ENCODE measurements at places on chromosomes 2 and 18.

DNA sequence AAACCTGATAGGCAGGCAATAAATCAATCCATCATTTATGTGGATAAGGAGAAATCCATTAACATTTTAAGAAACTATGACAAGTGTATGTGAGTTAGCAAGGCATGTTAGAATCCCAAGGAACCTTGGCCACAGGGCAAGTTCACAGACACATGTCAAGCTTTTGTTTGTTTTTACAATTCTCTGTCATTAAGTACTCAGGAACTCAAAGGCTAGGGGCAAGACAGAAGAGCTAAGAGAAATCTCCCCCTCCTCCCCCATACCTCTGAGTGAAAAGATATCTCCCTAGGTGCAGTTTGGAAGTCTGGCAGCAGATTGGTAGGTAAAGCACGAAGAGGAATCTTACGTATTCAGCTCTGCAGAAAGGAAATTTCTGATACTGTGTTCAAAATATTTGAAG is 348.1 kb downstream of the IRS1 start:
- DNase-seq: no peak

GRCh38 chr2:26457251-26457666 is 20.7 kb downstream of the OTOF start:
- no peak for DNase-seq

DNA sequence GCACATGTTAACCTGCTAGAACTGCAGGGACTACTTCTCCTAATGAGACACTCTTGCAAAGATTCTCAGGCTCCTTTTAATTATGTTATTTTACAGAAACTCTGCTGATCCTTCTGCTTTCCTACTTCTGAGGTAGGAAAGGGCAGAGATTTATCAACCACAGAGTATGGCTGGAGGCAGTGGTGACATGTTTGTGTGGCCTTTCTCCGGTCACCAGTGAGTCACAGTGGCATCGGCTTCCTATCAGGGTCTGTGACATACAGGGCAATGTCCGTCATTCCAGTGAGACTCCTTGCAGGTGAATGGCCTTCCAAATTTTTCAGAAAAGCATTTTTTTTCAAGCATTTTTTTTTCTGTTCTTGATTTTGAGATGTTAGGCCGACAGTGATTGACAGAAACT is 180.7 kb upstream of the LYPD1 start:
- no peak for DNase-seq

- DNase-seq: no peak
Measured at GRCh38 chr2:217297096-217297495, 437.2 kb upstream of the TNP1 start.

DNA sequence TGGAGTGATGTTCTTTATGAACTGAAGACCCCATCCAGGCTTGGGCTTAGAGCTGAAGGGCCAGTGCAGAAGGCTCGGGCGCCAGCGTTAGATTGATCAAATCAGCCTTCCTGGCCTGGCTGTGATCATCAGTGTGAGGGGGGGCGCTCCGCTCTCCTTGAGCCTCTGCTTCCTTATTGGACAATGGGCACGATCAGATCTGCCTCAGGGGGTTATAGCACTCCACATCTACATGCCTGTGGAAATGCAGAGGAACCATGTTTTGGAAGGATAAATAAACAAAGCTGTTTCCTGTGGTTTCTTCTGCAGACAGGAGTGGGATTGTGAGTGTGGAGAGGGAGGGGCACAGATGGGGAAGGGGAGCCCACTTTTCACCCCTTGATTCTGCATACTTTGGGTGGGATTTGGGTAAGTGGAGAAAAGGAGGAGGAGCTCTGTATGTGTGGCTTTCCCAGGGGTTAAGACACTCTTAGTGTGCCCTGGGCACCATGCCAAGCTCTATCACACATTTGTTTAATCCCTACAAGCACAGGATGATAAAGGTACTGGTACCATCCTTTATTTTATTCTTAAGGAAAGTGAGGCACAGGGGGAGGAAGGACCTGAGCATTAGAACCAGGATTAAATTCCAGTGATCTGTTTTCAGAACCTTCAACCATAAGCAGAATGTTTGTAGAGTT is 150.5 kb downstream of the EN1 start:
- no peak for DNase-seq

DNA sequence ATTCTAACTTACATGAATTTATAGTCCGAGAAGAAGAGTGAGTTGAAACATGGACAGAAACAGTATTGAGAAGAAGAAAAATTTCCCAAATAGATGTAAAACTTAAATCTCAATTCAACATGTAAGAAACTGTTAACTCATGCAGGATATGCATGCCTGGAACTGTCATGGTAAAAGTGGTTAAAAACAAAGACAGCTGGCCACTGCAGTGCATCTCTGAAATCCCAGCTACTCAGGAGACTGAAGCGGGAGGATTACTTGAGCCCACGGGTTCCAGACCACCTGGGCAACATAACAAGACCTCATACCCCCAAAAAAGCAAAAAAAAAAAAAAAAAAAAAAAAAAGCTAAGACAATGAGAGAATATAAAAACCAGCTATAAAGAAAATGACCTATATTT is 93.0 kb upstream of the TTC27 start:
- DNase-seq: no peak

- DNase-seq: no peak
Measured at GRCh38 chr2:2646433-2647051, 315.5 kb upstream of the MYT1L start.

GRCh38 chr2:150542692-150543091 is 55.2 kb upstream of the RND3 start:
- DNase-seq: no peak

- no peak for DNase-seq
Measured at GRCh38 chr2:126449677-126450076, 206.3 kb upstream of the GYPC start.

GRCh38 chr2:189676471-189676870 is 2.0 kb downstream of the ANKAR start:
- no peak for DNase-seq

GRCh38 chr18:8830067-8831060 is 125.0 kb downstream of the MTCL1 start:
- no peak for DNase-seq

GRCh38 chr2:2872713-2873449 is 504.7 kb downstream of the EIPR1 start:
- no peak for DNase-seq

GRCh38 chr2:55807900-55808299 is 114.3 kb upstream of the PNPT1 start:
- DNase-seq: no peak

DNA sequence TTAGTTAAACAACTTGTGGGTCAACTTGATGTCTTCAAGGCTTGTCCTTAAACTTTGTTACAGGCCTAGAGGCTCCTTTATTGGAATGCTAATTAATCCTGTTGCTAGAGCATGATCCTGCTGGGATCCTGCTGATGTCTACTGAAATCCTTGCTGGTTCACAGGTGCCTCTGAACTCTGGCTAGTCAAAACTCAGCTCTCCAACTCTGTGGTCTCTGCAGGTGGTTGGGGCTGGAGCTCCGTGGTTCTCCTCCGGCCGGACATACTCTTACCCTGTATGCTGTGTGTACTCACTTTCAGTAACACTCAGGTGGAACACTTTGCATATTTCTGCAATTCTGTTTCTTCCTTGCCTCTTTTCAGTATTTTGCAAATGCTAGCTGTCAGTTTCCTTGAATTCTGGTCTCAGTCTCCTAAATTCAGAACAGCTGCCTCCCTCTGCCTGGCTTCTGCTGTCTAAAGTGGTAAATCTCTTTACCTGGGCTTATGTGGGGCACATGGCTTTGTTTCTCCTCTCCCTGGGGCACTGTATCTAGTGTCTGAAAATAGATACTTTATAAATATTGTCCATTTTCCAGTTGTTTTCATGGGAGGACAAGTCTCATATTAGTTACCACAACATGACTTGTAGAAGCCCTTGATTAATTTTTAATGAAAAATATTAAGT is 113.0 kb downstream of the ATP9B start:
- DNase-seq: peak; percentile 78

DNA sequence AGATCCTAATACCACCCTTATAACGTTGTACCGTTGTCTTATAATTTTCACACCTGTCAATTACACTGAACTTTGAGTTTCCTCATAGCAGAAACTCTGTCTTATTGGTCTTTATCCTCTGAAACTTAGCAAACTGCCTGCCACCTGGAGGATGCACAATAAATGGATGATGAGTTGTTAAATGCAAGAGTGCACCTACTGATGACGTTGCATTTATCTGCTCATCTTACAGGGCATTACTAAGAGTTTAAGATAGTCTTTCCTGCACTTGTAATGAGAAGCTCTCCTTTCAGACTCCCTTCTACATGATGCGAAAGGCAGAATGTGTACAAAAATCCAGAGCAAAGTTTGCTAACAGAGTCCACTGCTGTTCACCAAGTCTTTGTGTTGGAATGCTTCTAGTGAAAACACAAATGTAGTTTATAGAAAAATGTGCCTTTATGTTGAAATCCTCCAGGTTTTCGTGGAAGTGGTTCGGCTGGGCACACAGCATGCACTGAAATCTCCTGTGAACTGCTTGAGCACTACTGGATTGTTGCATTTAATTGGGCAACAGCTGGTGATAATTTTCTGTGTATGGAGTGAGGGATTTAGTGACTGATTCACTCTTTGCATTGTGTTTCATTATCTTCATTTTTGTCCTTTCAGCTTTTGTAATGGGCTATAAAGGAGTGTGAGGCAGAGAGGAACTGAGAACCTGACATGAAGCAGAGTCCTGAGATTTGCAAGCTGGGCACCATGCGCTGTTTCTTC is 665.8 kb upstream of the ID2 start:
- no peak for DNase-seq

DNA sequence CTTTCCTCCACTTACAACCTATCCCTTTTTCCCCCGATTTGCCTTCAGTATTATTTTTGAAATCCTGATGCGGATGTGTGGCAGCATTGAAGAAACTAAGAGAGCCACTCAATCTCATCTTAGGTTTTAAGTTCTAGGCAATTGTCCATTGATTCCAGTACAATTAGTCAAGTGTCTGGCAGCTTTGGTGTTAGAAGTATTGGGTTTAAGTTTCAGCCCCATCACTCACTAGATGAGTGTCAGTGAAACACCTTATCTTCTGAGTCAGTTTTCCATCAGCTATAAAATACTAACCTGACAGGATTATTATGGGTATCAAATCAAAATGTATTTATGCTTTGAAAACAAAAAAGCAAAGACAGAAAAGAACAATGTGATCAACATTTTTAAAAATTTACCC is 16.8 kb upstream of the CUL3 start:
- no peak for DNase-seq

GRCh38 chr18:24611075-24611474 is 150.6 kb downstream of the HRH4 start:
- DNase-seq: no peak

DNA sequence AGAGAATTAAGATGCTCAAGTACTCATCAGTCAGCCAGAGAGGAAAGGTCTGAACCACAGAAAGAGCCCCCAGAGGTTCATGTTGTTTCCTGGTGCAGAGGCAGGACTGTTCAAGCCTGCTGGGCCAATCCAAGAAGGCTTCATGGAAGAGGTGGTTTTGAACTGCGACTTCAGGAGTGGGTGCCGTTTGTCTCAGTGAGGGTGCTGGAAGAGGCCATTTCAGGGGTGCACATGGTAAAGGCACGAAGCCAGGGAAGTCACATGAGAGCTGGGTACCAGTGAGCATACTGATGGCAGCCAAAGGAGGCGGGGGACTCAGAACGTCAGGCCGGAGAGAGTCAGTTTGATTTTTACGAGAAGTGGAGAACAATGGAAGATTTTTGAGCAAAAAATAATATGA is 55.5 kb downstream of the EMILIN2 start:
- no peak for DNase-seq

- peak; percentile 30 for DNase-seq
Measured at GRCh38 chr2:79511320-79511951, 1.4 kb upstream of the CTNNA2 start.

DNA sequence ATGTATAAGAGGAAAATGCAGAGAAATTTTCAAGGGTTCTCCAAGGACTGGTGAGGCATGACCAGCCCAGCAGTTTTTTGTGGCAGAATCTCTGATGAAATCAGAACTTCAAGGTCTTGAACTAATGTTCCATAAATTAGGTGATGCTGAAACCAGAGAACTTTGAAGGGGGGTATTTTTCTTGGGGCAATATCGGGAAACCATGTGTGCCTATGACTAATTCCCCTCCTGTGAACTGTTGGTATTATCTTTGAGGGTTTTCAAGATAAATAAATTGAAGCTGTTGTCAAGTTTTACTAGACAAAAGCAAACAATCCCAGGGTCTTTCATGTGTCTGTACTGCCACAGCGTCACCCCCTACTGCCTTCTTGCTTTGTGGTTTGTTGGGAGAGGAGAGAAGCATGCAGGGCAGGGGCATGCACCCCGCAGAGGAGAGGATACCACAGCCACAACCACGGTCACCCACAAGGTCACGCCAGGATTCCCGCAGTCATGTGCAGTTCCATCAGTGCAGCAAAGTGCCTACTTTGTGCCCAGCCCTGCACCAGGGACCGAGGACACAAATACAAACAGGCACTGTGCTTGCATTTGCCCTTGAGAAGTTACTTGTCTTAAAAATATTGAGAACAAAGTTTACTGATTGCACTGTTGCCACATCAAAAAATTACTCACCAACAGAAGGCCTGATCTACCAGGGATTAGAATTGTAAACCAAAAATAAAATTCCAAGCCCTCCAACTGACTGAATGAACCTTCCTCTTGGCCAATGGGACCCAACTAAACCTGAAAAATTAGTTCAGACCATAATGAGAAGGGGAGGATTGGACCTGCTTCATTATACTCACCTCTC is 413.3 kb upstream of the TRIB2 start:
- DNase-seq: no peak

GRCh38 chr2:65686928-65687521 is 254.6 kb upstream of the SPRED2 start:
- no peak for DNase-seq

GRCh38 chr2:106127282-106127771 is 66.8 kb downstream of the UXS1 start:
- no peak for DNase-seq

GRCh38 chr2:8122520-8122919 is 559.3 kb upstream of the ID2 start:
- DNase-seq: no peak

DNA sequence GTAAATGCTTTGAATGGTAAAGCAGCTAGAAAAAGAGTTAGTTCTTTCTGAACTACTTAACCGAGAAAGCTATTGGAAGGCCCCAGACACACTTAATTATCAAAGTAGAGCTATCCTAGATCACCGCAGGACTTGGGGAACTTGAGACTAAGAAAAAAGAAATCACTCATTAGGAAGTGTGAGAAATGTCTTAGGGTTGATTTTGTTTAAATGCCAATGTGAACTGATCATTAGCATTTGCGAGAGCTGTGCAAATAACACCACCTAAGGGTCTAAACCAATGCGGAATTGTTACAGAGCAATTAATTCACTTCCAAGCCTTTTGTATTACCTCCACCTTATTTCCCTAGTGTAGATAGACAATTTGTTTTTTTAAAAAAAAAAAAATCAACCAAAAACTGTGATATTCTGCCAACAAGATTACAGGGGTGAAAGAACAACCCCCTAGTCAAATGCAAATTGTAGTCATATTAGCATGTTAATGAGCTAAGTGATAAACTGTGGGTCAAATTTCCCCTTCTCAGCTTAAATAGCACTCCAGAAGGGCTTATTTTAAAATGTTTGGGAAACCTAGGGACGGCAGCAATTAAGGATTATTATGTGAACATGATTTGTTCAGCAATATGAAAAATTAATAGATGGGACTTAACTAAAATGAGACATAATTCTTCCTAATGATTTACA is 246.2 kb upstream of the STON1 start:
- DNase-seq: no peak
